CD4-positive, alpha-beta T cell treated with Interleukin-2 at 100 ng/mL for 4 hours (primary cell): ENCODE measurements at places on chromosomes 16 and 17.

GRCh38 chr16:83727751-83728352 is 79.9 kb upstream of the HSBP1 start:
- no peak for DNase-seq

DNA sequence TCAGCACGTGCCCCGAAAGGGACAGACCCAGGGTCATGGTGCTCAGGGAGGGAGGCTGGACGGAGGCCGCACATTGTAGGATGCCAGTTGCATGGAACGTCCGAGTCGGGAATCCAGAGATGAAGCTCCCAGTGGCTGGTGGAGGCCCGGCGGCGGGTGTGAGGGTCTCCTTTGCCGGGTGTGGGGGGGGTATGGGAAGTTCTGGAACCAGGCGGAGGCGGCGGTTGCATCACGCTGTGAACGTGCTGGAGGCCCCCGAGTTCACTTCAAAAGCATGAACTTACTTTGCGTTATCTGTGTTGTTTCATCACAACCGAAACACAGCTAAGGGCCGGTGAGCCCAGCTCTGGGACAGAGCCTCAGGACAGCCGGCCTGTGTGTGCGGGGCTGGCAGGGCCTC is 73.4 kb upstream of the GNG13 start:
- no peak for DNase-seq

GRCh38 chr16:31072540-31073141 is 1.4 kb downstream of the ZNF668 start:
- DNase-seq: peak; percentile 26

- DNase-seq: no peak
These were observed 57.6 kb downstream of the BANP start for GRCh38 chr16:88008840-88009239.

- DNase-seq: no peak
These were observed 1131.0 kb upstream of the GOT2 start for GRCh38 chr16:59864981-59865666.

DNA sequence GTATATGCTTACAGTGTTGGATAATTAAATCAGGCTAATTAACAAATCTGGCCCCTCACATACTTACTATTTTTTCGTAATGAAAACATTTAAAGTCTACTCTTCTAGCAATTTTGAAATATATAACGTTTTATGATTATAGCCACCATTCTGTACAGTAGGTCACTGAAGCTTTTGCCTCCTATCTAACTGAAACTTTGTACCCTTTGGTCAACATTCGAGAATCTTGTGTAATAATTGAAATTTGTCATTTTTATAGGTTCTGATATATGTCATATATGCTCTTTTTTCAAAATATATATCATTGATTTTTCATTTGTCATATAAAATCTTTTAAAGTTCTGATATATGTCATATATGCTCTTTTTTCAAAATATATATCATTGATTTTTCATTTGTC is 12.7 kb downstream of the PHKB start:
- DNase-seq: no peak
